ENCODE measurements at places on chromosomes 5 and 9.

DNA sequence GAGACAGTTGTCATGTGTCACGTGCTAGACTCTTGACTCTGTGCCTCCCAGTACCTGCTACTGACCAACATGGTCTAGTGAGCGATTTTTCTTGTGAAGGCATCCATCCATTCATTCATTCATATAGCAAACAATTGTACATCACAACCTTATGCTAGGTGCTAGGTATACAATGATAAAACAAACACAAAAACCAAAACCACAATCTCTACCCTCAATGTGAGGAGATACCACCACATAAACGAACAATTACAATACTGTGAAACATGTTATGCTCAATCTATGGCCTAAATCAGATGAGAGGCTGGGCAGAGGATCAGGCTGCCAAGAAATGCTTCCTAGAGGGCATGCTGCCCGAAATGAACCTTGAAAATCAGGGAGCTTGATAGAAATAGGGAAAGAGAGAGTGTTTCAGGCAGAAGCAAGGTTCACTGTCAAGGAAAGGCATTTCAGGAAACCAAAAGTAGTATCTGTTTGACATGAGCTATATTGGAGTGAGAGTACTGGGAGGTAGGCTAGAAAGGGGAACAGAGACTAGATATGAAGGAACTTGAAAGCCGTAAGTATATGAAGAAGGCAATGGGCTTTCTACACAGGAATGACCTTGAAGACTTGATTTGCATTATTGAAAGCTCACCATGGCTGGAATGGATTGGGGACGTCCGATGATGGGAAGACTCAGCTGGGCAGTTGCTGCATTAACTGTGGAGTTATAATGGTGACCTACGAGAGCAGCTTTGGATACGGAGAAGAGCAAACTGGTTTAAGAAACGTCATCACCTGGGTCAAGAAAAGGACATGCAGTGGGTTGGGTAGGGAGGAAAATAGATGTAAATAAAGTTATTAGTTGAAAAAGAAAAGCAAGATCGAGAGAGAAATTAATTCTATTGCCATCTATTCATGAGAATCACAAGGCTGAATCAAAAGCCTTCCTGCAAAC is 90.1 kb downstream of the THBS4 start:
- DNase-seq = no peak

DNA sequence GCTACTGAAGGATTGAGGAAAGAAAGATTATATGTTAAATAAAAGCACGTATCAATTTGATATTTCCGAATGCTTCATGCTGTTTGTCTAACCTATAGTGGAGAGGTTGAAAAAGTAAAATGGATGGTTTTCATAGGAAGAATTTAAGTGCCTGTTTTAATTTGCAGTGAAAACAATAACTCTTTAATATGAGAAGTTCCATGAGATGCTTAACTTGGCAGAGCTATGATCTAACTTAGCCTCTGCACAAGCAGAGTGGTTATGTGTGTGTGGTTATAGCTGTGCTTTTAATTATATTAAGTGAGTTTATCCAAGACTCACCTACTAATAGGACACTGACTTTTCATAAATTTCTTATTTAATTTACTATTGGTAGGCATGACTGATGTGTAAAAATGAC is 57.4 kb downstream of the AOPEP start:
- DNase-seq = no peak

DNA sequence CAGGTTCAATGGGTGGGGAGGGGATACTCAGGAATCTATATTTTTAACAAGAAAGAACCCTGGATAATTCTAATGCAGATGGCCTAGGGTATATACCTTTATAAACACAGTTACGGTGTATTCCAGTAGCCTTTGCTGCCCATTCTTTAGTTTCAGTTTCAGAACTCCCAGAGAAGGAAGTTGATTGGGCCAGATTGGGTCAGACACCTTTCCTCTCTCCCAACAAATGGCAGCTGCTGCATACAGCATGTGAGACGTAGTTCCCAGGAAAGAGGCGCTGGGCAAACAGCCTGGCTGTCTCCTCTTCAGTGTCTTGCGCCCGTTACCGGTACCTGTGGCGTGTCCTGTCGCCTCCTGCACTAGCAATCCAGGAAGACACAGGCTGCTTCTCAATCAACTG is 20.4 kb downstream of the ACO1 start:
- DNase-seq = no peak

- no peak for DNase-seq
Observed at GRCh38 chr5:55231029-55231918, 2.1 kb downstream of the CCNO start.

DNA sequence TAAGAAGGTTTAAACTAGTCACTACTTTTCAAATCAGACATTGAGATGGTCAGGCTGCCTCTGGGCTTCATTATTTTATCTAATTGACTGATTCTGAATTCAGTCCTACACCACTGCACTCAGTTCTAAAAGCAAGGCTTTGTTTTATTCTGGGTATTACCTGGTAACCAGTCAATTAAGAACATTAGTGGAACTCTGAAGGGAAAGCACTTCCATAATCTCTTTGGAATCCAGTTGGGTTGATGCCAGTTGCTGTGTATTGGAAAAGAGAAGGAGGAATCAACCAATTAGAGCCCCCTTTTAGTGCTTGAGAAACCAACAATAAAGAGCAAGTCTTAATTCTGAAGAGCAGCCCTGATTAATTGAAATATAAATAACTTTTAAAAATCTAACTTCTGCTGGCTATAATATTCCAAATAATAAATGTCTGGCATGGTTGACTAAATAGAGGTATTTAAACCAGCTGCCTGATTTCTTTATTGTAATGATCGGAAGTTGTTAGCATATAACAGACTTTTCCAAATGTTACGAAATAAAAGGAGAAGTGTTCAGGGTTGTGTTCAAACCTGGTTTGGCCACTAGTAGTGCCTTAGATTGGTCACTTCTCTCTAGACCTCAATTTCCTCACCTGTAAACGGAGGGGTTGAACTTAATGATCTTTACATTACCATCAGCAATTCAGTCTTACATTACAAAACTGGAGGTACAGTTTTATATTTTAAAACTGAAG is 32.0 kb downstream of the CPEB4 start:
- DNase-seq = no peak

DNA sequence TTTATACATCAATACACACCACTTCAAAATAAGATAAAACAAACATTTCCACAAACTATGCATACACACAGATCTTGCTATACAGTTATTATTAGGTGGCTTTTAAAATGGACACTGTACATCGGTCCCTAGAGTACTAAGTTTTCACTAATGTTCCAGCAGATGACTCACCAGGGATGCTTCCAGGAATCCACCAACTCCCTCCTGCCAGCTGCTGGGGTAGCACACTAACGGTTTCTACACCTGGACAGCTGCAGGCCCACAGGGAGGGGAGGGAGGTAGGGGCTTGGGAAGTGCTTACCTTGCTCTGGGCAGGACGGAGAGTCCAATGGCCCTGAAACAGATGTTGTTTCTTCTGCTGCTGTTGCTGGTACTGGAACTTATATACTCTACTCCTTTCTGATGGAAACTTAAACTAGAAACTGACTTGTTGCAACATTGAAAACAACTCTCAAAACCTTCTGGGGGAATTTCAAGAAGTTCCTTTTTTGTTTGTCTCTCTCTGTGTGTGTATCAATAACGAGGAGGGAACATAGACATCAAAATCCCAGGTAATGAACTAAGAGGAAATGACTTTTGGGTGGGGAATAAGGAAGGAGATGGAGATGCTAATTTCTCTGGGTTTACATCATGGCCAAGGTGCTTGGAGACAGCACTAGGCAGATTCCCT is at the start of gene IL12B:
Gene IL12B, minus strand, starts transcription at position 357 of the 670 bp plus-strand sequence. CDS start 3,705 bp downstream, outside the sequence.
- no peak for DNase-seq

DNA sequence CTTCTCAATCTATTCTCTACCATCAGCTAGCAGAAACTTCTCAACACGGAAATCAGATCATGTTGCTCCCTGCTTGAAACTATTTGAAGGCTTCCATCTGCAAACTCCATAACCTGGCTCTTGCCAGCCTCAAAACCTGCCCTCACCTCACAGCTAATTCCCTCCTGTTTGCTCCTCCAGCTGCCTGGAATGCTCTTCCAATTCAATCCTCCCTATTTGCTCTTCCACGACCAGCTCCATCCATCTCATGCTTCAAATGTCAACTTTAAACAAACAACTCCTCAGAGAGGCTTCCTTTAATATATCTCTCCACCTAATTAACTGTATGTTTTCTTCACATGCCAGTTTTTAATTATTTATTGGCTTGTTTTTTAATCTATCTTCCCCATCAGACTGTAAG is 1.5 kb downstream of the PLAA start:
- DNase-seq = no peak

DNA sequence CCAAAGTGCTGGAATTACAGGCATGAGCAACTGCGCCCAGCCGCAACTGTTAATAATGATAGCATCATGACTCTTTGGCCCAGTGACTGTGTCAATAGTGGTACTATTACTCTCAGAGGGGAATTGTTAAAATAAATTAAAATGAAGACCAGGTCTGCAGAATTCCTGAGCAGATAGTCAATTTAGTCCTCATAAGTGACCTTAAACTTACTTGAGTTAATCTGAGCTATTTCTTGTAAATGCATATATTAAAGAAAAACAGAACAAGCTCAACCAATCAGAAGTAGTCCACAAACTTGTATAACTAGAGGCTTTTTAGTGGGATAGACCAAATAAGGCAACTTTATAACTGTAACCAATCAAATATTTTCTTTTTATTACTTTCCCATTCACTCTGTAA is 1.7 kb upstream of the RECK start:
- DNase-seq = peak; percentile 39
